Stimulated activated CD8-positive, alpha-beta memory T cell treated with anti-CD3 and anti-CD28 coated beads, Interleukin-4, amount 100 ng/mL, for 4 hours (primary cell): ENCODE measurements at places on chromosomes 2 and 18.

DNA sequence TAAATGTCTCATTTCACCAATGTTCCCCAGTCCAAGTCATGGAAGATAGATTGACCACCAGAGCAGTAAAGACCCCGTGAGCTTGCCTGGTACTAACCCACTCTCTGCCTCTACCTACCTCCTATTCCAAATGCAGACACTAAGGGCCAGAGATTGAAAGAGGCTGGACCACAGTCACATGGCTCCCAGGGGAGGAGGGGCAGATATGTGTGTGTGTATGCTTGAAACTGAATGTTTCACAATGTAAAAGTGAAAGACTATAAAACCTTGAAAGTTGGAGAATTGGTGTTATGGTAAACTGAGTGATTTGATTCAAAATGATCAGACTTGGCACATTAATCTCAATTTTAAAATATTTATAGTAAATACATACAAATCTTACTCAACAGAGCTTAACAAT is 21.7 kb upstream of the KLHL29 start:
- no peak for DNase-seq

- DNase-seq: no peak
Measured at GRCh38 chr18:706405-706804, 6.0 kb downstream of the ENOSF1 start.

DNA sequence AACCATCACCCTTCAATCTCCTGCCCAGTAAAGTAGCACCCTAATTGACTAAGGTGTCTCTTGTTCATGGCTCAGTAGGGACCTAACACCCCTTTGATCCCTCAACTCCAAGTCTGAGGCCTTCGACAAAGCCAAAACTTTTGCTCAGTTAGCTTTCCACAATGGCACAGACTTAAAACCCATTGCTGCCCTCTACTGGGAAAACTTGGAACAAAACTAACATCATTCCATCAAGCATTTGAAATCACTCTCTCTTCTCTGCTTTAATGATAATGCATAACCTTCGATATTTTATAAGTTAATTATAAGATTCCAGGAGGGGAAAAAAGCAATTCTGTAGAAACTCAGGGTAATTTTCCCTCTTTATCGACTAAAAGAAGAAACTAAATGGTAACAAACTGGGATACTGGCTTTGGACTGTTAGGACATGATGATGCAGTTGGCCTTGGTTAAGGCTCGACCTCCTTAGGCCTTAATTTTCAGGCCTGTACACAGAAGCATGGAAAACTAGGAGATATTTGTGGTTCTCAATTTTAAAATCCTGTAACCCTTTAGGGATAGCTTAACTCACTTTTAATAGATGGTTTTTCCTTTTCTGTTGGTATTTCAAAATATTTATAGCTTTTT is 127.8 kb downstream of the STK39 start:
- no peak for DNase-seq

DNA sequence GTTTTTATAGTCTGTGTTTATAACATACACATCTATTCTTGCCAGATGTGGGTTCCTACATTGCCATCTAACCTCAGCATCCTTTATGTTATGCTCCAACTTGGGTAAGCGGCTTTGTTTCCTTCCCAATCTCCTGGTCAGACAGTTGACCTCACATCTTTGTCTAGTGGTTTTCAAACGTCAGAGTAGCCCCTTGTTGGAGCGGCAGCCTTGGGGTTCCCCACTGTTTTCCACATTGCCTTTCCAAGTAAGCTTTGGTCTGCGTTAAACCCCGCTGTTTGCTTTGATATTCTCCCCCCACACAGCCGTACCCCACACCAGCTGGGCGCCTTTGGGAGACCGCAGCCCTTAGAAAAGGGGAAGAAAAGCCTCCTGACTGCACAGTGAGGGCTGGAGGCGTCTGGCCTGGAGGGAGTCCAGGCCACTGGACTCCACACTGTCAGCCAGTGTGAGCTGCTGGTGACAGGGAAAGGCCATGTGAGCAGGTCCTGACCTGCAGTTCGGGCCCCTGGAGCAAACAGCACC is 83.3 kb downstream of the MALT1 start:
- no peak for DNase-seq

- no peak for DNase-seq
Measured at GRCh38 chr2:112601754-112602153, 17.3 kb downstream of the CHCHD5 start.

GRCh38 chr2:7014174-7014640 is 97.0 kb downstream of the RNF144A start:
- DNase-seq: no peak

DNA sequence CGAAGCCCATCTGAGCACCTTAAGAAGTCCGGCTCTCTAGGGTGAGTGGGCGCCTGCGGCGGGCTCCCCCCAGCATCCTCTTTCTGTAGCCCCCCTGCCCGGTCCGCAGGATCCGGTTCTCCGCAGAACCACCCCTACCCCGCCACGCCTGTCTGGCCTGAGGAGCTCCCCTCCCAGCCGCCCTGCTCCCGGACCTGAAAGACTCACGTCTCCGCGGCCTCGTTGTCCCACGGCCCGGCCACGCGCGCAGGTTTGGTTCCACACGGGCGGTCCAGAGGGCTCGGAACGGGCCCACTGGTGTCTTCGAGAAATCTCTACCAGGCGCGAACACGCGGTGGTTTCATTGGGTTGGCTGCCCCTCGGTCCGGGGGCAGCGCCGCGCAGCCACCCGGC is 237 bp downstream of the SLC39A6 start:
- peak; percentile 4 for DNase-seq

DNA sequence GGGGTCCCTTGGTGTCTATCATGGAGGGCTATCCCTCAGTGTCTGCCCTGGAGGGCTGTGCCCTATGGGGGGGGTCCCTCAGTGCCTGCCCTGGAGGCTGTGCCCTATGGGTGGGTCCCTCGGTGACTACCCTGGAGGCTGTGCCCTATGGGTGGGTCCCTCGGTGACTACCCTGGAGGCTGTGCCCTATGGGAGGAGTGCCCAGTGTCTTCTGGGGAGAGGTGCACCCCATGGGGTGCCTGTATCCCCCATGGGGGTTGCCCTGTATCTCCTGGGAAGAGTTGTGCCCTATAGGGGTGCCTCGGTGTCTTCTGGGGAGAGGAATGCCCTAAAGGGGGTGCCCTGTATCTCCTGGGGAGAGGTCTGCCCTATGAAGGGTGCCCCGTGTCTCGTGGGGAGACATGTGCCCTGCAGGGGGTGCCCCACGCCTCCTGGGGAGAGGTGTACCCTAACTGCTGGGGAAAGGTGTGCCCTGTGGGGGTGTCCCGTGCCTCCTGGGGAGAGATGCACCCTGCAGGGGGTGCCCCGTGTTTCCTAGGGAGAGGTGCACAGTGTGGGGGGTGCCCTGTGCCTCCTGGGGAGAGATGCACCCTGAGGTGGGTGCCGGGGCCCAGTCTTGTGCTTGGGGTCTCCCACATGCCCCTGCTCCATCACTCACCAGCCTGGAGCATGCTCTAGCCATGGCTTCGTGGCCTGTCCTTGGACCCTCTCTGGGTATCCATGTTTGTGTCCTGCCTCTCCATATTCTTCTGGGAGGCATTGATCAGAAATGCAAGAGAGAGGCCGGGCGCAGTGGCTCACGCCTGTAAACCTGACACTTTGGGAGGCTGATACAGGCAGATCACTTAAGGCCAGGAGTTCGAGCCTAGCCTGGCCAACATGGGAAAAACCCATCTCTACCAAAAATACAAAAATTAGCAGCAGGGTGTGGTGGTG is 215.6 kb downstream of the HDAC4 start:
- no peak for DNase-seq

DNA sequence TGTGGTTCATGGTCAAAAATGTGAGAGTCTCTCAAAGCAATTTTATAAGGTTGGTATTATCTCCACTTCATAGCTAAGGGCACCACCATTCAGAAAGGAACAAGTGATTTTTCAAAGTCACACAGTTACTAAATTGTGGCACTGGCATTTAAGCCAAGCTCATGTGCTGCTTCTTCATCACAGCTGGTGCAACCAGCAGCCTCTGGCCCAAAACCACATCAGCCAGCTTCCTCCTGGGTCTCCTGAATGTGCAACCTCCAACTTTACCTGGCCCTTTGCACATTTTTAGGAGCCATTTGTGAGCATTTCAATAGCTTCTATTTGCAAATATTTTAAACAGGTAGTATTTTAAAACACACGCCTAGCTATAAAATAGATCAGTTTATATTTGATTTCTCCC is 293.7 kb downstream of the BCL11A start:
- DNase-seq: no peak

- no peak for DNase-seq
Measured at GRCh38 chr2:229163893-229164292, 107.2 kb downstream of the PID1 start.

DNA sequence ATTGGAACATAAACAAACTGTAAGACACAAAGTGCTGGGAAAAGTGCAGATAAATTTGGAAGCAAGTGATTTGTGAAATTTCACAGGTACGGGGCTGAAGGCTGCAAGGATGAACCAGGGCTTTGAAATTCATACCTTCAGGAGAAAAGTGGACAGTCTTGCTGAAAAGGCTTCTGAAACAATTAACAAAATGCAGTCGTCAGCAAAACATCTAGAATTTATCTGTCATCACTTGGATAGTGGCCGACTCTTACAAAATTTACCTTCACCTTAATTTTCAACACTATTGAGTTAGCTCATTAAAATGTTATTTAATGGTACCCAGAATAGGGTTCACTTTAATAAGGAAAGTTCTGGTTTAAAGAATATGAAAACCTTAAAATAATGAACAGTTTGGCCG is 138.3 kb downstream of the SNTG2 start:
- DNase-seq: no peak

DNA sequence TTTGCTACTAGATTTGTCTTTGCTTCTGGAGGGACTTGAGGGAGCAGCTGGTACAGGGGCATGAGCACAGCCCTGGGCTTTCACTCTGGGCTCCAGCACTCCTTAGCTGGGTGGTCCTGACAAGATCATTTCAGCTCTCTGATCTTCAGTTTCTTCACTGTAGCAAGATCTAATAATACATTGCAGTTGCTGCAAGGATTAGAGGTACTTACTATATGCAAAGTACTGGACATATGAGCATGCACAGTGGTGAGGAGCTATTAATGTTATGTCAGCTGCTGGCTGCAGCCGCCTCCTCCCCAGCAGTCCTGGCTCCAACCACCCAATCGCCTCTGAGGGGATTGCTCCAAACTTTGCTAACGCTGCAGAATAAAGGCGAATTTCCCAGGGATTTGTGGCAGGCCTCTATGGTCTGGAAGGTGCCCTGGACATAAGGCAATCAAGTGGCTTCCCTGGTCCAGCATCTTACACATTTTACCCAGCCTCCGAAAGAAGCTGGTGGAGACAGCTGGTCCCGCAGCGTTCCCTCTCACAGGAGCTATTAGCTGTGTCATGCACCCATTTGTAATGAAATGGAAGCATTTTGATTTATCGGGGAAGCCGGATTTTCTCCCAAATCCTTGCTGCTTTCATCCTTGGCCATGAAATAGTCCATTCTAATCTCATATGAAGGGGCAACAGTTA is 96.7 kb downstream of the RHOB start:
- DNase-seq: no peak

DNA sequence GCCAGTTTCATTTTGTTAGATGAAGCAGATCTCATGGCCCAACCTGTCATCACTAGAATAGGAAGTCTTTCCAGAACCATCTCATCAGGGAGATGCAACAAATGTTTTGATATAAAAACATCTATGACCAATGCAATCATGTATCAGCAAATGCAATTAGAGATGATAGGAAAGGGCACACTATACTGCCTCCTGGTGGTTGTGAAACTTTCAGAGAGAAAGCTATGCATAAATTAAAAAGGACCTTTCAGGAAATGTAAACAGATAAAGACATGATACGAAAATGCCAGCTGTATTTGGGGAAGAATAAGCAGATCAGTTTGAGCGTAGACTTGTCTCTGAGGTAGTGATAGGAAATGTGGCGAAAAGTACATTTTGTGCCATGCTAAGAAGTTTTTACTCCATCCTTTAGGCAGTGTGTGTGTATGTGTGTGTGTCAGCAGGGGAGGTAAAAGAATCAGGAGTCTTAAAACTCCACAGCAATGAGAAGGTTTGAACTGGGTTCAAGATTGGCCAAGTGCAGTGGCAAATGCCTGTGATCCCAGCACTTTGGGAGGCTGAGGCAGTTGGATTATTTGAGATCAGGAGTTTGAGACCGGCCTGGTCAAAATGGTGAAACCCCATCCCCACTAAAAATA is 479.3 kb downstream of the CPS1 start:
- DNase-seq: no peak

DNA sequence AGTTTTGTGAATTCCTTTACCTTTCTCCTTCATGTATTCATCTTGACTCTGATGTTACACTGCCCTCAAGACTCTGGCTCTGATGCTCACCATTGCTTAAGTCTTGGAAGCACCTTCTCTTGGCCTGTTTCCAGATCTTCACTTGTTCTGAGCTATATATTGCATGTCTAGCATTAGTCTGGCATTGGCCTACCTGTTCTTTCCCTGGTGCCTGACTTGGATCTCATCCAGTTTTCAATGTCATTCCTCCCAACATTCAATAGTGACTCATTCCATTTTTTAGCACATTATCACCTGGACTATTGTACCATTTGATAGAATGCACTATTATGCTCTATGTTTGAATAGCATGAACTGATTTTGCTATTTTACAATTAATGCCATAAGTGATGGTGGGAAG is 127.3 kb upstream of the NYAP2 start:
- no peak for DNase-seq

DNA sequence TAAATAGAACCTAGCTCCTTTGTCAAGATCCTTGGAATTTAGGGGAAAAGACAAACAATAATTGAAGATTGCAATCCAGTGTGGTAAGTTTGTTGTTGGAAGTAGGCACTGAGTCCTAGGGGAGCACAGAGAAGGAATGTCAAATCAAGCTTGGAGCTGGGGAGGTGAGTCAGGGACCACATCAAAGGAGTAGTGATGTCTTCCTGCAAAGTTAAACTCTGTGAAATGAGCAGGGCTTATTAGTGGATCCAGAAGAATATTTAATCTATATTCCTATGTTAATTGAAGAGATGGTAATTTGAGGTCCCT is 41.7 kb upstream of the NABP1 start:
- DNase-seq: no peak

DNA sequence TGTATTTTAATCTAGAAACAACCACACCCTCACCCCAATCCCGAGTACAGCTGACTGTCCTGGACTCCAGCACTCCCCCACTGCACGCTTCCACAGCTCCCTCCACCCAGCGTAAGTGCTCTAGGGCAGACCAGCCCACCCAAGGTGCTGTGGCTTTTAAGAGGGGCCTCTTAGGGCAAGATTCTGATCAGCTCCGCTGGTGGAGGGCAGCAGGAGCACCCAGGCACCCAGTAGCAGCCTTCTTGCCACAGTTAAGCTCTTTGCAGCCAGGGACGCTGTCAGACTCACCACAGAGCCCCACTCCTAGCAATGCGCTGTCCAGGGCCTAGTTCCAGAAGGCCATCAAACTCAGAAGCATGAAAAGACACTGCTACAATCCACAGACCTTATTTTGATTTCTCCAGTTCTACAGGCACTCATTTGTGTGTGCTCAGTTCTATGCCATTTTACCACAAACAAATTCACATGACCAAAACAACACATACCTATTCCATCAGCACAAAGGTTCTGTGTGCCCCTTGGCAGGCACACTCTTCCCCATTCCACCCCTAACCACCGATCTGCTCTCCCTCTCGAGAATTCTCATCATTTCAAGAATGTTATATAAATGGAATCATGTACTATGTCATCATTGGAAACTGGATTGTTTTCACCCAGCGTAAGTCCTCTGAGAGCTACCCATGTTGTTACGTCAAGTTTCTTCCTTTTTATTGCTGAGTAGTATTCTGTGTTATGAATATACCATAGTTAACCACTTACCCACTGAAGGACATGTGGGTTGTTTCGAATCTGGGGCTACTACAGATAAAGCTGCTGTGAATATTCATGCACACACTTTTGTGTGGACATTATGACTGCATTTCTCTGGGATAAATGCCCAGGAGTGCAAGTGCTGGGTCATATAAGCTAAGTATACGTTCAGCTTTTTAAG is 40.4 kb downstream of the PTPN2 start:
- DNase-seq: no peak

GRCh38 chr2:201100497-201100896 is 15.5 kb upstream of the CFLAR start:
- no peak for DNase-seq
